Stimulated activated CD4-positive, alpha-beta T cell treated with anti-CD3 and anti-CD28 coated beads, Interleukin-12 subunit alpha, Interleukin-12 subunit beta, amount 100 ng/mL, for 48 hours (primary cell): ENCODE measurements at places on chromosomes 1 and 21.

- DNase-seq, result no peak
Observed at GRCh38 chr1:98555814-98556213, 105.7 kb upstream of the SNX7 start.

DNA sequence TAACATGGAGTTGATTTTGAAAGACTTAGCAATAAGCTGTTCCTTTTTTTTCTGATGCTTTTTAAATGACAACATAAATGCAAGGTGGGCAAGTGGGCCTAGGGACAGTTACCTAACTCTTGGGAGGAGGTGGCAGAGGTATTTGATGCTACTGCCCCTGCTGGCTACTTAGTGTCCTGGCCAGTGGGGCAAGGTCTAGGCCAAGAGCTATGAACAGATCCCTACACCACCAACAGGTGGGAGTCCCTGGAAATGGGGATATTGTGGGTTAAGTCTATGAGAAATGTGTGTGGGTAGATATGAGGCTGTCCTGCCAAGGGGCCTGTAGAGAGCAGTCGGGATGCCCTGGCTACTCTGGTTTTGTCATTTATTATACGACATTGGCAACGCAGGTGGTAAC, 31.3 kb upstream of the B3GALT5 start:
- no peak for DNase-seq

DNA sequence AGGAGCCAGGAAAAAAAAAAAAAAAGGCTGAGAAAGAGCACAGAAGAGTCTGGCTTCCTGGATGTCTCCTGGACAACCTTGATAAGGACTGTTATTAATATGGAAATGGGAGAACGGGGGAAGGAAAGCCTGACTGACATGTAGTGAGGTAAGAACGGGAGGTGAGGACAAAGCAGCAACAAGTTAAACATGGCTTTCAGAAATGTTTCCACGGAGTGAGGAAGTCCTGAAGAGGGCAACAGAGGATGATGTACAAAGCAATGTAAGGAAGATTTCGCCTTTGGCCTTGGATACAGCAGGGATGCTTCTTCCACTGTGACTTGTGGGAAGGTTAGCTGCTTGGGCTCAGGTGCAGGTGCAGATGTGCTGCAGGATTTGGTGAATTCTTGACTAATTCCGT, 11.9 kb upstream of the NIBAN1 start:
- DNase-seq, result no peak

- no peak for DNase-seq
Observed at GRCh38 chr1:45863218-45863617, 59.8 kb downstream of the MAST2 start.

DNA sequence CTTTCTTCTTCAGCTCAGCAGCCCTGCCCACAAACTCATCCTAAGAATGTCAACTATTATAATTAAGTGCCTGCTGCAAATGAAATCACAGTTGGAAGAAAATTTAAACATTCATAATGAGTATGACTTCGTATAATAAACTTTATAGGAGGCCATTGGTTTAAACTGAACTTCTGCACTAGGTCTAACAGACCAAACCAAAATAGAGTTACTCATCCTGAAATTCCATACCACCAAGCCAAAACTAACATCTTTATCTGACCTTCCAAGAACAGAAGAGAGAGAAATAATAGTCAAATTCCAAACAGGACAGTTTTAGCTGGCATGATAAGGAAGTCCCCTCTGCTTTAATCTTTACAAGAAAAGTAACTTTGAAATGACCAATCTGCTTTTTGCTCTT, 472.4 kb upstream of the PRMT6 start:
- DNase-seq, result no peak

GRCh38 chr1:31930836-31931592, 7.2 kb downstream of the PTP4A2 start:
- DNase-seq, result no peak

DNA sequence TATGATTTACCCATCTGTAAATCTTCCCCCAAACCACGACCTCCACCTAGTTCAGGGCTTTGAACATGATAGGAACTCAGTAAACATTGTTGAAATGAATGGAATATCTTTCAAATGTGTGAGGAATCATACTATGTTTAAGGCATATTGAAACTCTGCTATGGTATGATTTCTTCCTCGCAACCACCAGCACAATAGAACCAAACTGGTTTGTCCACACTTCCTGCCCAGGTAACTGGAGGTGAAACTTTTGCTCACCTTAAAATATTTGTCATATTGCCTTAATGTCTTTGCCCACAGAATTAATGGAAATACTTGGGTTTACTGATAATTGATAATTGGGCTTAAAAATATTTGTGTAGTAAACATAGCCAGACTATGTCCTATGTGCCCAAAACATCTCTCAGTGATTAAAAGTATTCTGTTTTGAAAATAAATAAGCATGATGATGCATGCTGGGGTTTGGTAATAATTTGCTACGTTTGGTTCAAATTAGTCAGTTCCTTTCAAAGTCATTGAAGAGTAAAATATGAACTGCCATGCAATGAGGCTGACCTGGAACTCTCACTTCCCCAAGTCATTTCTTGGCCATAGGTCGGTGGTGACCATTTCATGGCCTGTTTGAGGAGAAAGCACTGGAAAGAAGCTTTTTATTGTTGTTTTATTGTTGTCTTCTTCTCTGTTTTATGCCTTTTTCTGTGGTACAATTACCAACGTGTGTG, 73.3 kb downstream of the TNFSF18 start:
- DNase-seq, result no peak

GRCh38 chr1:195590649-195591048, 1017.6 kb downstream of the KCNT2 start:
- no peak for DNase-seq

GRCh38 chr1:199704231-199704630, 323.3 kb upstream of the NR5A2 start:
- no peak for DNase-seq

GRCh38 chr1:114024049-114024448, 44.8 kb downstream of the OLFML3 start:
- no peak for DNase-seq

DNA sequence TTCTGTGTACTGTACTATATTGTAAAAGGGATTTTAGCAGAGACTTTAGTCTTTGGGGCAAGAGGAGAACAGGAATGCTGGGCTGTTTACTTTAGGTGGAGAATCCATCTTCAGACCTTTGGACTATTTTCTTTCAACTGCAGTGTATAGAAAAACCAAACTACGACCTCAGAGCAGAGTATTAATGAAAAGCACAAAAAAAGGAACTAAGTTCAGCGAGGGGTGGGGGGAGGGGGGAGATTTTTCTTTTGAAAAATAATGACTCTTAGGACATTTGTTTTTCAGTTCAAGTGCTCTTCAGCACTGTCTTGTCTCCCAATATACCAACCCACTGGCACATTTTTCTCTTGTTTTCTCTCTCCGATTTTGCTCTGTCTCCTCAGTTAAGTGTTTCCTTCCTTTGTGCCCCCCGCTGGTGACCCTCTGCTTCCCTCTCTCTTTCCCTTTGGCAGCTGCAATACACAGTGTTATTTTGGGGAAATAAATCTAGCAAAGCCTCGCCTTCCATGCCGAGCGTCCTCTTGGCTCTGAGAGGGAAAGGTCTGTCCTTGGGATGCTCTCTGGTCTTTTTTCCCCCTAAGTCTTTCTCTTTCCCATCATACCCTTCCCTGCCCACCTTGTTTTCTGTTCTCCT, 44.8 kb downstream of the ACP6 start:
- DNase-seq, result no peak

DNA sequence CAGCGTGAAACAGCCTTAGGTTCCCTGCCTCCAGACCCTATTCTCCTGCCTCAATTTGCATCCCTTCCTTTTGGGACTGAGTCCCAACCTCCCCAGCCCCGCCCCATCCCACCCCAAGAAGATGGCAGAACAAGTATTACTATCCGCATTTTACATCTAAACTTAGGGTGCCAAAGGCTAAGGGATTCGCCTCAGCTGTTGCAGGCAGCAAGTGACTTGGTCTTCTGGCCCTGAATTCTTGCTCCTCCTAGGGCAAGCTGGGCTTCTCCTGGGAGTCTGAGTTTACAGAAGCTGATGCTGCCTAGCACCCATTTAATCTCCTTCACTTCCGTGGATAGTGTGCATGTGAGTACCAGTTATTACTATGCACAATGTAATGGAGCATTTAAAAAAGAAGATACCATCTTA, 161.3 kb upstream of the NR5A2 start:
- DNase-seq, result no peak

DNA sequence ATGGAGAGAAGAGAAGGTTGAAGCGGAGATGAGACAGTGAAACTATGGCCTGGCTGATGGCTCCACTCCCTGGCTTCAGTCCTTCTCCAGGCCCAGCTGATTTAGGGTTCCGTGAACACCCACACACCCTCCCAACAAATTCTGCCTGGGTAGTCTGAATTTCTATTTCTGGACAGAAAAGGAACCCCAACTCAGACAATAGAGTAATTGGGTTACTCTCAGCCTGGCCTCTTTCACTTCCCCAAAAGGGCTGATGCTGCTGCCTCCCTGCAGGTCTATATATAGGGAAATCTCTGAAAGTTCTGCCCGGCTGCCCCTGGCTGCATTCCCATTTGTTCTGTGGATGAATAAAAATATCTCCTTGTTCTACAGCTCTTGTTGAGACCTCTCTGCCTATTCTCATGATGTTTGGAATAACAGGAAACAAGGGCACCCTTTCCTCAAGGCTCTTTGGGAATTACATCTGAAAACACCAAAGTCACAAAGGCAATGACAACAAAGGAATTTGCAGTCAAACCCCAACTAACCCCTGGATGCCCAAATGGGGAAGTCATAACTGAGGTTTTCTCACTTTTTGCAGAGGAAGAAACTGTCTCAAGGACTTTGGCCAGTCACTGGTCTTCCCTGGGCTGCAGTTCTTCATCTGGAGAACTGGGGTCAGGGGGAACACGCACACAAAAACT, 11.4 kb upstream of the ZSCAN20 start:
- no peak for DNase-seq
